Neural progenitor cell (in vitro differentiated cells): ENCODE measurements at places on chromosomes 4 and X.

DNA sequence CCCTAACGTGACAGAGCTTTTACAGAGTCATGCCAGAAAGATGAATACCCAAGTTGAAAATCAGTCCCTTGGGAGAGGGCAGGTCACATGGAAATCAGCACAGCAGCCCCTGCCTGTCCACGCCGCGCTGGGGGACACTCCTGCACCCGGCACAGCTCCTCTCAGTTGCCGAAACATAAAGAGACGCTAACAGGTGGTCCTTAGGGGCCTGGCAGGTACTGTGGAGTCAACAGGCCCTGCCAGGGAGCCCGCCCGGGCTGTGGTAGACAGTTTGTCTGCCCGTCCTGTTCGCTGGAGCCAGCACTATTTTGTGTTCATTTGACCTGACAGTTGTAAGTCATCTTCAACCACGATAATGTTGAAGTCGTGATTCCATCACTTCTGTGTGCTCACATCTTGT is 30.5 kb downstream of the NELFA start:
- DNase-seq, result no peak

DNA sequence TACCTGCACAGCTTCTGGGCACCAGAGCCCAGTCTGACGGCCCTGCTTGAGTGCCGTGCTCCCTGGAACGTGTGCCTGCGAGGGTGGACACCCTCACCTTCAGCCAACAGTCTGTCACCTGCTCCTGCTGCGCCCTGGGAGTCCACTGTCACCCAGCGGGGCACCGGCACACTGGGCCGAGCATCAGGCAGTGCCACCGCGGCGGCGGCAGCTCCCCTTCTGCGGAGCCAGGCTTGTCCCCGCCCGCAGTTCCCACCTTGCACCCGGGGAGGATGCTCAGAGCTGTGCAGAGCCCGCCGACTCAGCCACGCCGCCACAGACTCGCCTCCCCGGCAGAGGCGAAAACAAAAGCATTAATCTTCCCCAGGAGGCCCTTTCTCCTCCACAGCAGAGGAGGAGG is 86.8 kb downstream of the ABLIM2 start:
- DNase-seq, result peak; percentile 55

- no peak for DNase-seq
Measured at GRCh38 chr4:65482410-65482809, 187.9 kb downstream of the EPHA5 start.

- no peak for DNase-seq
Measured at GRCh38 chr4:97656044-97656720, 487.1 kb downstream of the STPG2 start.

- no peak for DNase-seq
Measured at GRCh38 chrX:7965436-7965835, 38.2 kb upstream of the PNPLA4 start.

DNA sequence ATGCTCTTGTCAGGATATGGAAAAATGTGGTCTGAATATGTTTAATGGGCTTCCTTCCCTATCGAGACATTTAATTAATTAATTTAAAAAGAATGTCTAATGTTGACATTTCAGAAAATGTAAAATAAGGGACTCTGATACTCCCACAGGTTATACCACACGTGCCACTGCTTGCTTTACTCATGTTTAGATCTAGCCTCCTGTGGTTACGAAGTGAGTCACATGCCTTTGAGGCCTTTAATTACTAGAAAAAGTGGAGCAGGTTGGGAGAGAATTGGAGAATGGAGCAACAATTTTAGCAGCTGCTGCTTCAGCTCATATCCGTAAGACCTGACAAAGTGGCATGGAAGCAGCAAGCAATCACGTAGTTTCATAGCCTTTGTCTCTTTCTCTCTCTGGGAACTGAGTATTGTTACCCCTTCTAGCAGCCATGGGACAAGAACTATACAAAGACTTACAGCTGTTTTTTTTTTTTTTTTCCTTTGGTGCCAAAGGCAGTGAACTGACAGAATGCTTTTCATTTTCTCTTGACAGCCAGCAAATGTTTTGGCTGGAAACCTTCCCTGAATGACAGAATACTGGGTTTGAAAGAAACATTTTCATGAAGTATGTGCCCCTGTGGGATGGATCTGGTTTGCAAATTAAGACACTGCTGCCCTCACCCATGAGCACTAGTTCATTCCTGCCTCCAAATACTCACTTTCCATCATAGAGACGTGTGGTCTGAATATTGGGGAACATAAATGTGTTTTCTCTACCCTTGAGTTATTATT is 355.1 kb upstream of the PABPC5 start:
- peak; percentile 2 for DNase-seq

- DNase-seq, result no peak
Measured at GRCh38 chr4:114494246-114494803, 104.3 kb upstream of the UGT8 start.

DNA sequence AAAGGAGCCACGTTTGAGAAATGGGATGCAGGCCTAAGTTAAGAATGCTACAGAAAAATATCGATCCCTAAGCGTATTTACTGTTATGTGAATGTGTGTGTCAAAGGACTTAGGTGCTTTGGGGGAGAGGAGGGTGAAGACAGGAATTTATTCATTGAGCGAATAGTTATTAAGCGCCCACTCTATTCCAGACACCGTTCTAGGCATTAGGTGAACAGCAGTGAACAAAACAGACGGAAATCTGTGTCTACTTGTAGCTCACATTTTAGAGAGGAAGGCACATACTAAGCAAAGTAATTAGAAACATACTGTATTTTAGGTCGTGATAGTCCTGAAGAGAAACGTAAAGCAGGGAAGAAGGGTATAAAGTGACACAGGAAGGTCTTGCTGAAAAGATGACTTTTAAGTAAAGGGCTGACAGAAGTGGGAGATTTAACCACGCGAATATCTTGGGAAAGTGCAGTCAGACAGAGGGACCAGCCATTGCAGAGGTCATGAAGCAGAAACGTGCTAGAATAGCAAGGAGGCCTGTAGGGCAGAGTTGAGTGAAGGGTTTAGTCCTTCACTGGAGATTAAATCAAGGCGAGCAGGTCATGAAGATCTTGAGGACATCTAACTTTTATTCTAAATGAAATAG is 541 bp downstream of the AIMP1 start:
- DNase-seq, result peak; percentile 2

DNA sequence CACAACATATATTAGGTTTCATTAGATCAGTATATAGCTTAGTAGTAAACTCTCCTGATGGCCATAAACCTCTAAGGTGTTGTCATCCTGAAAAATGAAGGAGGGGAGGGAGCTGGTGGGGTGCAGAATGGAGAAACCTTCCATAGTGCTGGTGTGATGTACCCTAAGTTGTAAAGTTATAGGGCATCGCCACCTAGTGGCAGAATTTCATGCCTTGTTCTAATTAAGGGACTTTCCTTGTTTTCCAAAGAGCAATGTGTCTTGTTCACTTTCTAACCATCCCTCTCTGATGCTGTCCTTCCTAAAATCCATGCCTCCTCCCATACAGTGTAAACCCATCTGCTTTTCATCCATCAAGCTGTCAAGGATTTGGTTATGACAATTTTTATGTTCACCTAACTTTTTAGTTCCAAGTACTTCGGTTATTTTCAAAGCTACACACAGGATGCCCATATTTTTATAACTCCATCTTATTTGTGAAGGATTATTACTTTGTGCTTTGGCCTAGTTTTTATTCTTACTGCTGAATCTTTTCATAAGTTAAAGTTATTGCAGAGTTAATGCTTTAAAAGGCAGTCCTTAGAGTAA is 4.5 kb downstream of the NBDY start:
- DNase-seq, result peak; percentile 73

GRCh38 chrX:22124098-22124497 is 92.0 kb downstream of the PHEX start:
- DNase-seq, result no peak

GRCh38 chrX:14029039-14029424 is 660 bp downstream of the GEMIN8 start:
- peak; percentile 24 for DNase-seq

- no peak for DNase-seq
Measured at GRCh38 chr4:116099596-116099995, 985.8 kb downstream of the TRAM1L1 start.

DNA sequence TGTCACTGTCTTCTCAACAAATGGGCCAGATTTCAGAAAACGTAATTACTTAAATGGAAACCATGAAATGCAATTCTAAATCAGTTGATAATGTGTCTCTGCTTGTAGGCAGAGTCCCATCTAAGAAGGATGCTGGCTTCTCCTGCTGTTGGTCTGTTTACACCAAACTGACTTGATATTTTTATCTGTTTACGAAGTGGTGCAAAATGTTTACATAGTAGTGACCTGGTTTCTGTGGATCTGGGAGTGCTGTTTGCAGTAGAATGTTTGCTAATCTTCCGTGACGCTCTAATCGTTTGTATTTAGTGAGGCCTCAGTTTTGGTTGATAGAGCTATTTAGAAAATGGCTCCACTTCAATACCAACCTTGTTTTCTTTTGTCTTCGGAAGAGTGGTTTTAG is 213.5 kb downstream of the VEGFC start:
- DNase-seq, result no peak

- no peak for DNase-seq
Measured at GRCh38 chr4:7829652-7830580, 109.7 kb downstream of the AFAP1 start.

GRCh38 chr4:55560096-55560495 is 13.4 kb upstream of the CLOCK start:
- no peak for DNase-seq

GRCh38 chr4:41124916-41125548 is 89.3 kb downstream of the APBB2 start:
- no peak for DNase-seq

- peak; percentile 69 for DNase-seq
Measured at GRCh38 chr4:108247387-108248049, 78.8 kb upstream of the LEF1 start.

GRCh38 chrX:72351606-72352334 is 46.1 kb upstream of the CITED1 start:
- DNase-seq, result no peak
